ENCODE measurements at places on chromosomes 4 and X.

DNA sequence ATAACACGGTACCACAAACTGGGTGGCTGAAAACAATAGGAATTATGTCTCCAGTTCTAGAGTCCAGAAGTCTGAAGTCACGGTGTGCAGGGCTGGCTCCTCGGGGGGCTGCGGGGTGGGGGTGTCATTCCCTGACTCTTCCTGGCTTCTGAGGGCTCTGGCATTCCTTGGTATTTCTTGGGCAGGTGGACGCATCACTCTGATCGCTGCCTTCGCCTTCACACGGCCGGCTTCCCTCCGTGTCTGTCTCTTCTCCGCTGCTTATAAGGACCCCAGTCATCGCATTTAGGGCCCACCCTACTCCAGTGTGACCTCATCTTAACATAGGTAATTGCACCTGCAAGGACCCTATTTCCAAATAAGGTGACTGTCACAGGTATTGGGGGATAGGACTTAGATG, 134.6 kb downstream of the CPZ start:
- DNase-seq = no peak

DNA sequence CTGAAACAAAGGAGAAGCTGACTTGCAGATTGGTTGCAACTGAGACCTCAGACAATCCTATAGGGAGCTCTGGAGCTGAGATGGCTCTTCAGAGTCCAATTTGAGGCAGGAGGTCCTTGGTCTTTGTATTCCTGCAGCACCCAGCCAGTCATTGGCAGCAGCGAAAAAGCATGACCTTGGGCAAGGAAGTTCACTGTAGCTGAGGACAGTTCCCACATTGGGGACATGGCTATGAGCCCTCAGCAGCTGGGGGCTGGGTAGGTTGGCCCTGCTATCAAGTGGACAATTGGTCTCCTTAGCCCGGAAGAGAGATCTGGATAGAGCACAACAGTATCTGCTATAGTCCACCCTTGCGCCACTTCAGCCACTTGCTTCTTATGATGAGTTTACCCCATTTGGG, 56.9 kb upstream of the ATP6AP2 start:
- no peak for DNase-seq

GRCh38 chrX:15939737-15940136, 85.1 kb upstream of the AP1S2 start:
- peak; percentile 2 for DNase-seq

GRCh38 chr4:66565801-66566200, 895.5 kb upstream of the EPHA5 start:
- no peak for DNase-seq

GRCh38 chr4:114677346-114677979, 78.9 kb downstream of the UGT8 start:
- no peak for DNase-seq

DNA sequence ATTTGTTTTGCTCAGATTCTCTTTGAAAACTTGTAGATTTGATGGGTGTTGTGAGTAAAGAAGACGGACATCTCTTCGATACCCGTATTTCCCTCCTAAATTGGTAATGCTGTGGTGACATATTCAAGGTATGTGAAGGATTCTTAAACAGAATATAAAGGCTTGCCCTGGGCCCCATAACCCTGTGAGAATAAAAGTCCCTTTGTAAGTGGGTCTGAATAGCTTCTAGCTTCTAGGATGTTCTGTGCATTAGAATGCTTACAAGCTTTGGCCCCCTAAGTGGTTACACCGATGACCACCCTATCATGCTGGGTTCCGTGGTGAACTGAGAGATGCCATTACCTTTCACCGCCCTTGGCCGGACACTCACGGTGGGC, 574 bp upstream of the MOB1B start:
- peak; percentile 10 for DNase-seq

DNA sequence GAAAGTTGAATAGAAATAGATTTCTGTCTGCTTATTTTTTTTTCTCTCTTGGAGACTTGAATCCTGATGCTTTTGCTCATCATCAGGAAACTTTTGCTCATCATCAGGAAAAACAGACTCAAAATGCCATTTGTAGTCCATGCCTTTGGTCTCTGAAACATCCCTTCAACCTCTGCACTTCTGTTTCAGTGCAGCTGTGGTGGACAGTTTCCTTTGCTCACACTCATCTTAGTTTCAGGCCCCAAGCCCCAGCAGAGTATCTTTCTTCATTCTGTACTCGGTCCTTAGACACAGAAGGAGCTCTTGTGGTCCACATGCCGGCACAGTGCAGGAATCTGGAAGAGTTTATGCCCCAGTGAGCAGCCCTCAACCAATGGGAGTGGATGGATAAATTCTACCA, 337.9 kb downstream of the PPP3CA start:
- DNase-seq = no peak

GRCh38 chr4:38681281-38681991, 17.4 kb downstream of the KLF3 start:
- no peak for DNase-seq

GRCh38 chr4:38306482-38307071, 346.4 kb downstream of the PTTG2 start:
- no peak for DNase-seq

DNA sequence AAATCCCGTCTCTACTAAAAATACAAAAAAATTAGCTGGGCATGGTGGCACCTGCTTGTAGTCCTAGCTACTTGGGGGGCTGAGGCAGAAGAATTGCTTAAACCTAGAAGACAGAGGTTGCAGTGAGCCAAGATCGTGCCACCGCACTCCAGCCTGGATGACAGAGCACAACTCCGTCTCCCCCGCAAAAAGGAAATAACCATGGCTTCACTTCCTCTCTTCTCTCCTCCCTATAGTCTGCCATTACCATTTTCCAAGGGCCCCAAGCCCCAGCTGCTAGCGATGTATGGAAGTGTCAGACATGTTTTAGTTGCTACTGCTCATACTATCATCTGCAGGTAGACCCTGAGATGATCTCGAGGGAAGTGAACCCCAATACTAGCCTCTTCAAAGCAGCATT, 177.3 kb upstream of the FAM9B start:
- DNase-seq = no peak

- no peak for DNase-seq
These were observed 43.9 kb upstream of the FGFBP2 start for GRCh38 chr4:16006771-16007446.

DNA sequence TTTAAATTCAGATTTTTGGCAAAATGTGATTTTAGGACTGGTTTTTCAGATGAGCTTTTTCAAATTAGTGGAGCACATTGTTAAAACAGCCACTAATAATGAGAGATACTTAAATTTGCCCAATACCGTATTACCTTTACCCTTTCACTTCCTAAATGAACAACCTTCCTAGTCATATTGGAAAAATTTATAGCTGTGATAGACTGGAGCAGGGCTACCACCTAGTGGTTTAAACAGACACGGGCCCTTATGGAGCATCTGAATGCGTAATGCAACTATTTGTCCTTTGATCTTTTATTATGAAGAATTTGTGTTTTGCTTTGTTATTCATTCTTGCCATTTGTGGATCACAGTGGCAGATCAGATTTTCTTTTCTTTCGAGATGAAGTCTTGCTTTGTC, 72.7 kb downstream of the KDM6A start:
- DNase-seq = peak; percentile 23

DNA sequence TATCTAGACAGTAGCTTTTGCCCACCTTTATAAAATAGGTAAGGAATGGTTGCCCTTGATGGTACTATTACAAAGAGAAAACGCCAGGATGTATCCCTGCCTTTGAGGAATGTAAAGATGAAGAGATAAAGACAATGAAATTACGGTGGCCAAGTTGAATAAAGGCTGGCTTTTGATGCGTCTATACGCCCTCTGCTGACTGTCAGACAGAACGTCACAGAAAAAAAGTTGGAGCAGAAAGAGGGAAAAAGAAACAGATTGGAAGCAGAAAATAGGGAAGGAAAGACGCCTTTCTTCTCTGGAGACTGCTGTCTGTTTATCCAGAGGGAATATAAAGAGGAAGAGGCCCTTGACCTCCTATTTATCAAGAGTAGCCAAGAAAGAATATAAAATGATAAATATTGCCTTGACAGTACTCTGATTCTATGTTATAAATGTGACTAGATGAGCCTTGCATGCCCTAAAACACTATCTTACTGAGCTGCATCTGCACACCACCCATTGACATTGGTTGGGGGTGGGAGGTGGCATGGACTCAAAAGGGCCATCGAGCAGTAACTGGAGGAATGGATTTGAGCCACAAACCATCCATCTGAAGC, 30.6 kb downstream of the PCDH19 start:
- DNase-seq = no peak
